Ascending aorta (tissue), 2 donors: ENCODE measurements at places on chromosomes 4 and X.

DNA sequence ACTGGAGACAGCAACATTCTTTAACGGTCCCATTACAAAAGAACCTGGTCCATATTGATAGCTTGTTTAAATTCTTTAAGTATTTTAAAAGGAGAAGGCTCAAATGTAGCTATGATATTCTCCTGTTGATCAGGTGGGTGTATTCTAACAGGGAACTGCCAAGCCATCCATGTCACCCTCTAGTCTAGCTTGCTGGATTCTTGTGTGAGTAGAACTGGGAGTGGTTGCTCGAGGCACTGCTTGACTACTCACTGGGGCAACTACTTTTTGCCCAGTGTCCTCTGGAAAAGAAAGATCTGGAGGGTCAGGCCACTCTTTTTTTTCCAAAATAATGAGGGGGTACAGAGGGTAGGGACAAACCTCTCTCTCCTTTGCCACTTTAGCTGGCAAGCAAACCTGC, 155.1 kb downstream of the ZNF518B start:
- H3K4me3 ChIP-seq, result no peak overlapping the region
- H3K36me3 ChIP-seq, result no peaks in the 10 kb centered on the region
- H3K4me1 ChIP-seq, result no peaks in the 10 kb centered on the region

- H3K27me3 ChIP-seq, result no peaks in the 10 kb centered on the region
- H3K4me3 ChIP-seq, result no peak overlapping the region
- H3K36me3 ChIP-seq, result no peaks in the 10 kb centered on the region
- H3K4me1 ChIP-seq, result no peaks in the 10 kb centered on the region
Observed at GRCh38 chr4:95728145-95728544, 111.7 kb upstream of the PDHA2 start.

DNA sequence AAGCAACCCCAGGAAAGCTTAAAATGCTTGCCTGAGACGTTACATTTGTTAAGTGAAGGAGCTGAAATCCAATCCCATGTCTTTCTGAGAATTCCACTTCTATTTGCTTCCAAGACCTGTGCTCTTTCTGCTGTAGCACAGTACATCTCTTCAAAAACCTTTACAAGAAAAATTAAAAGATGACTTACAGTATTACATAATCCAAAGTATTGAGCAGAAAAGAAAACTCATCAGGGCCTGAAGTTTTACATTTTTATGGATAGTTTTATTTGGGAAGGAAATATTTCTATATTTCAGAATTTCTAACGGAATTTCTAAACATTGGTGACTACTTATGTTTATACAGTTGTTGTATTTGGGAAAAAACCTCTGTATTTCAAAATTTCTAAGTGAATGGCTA, 276.3 kb downstream of the TENM3 start:
- H3K27ac ChIP-seq, result no peak overlapping the region
- no peaks in the 10 kb centered on the region for H3K4me1 ChIP-seq
- no peak for DNase-seq
- H3K4me3 ChIP-seq, result no peak overlapping the region
- H3K27me3 ChIP-seq, result no peaks in the 10 kb centered on the region

DNA sequence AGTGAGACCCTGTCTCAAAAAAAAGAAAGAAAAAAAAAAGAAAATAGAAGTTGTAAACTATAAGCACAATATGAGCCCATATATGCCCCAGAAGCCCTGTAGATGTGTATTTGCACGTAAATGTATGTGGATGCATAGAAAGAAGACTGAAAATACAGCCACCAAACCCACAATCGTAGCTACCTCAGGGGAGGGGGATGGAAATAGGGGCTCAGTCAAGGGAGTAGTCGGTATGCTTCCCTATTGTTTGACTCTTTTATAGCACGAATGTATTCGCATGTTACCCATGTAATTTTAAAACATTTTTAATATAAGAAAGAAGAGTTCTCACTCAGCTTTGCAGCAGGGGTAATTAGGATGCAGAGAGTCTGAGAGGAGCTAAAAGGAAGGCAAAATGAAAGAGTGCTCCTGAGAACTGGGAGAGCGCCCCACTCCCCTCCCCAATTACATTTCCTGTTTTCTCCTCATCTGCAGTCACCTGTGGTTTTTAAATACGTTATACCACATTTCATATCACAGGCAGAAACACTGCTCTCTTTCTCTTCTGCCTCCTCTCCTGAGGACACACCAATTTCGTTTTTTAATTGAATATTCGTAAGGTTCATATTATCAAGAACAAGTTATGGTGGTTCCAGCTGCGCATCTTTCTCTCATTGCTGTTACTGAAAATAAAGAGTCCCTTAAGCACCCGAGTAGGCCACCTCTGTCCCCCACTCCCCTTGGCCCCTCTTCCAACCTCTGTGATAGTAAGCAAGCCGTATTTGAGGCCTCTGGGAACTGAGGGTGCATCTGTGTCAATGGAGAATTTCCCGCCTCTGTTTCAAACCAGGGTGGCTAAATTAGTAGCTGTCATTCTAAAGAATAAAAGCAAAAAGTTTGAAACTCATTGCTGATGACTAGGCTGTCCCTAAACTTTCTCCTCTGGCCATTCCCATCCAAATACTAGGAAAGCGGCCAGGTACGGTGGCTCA, 10.7 kb downstream of the SEPTIN6 start:
- H3K27ac ChIP-seq, result no peak overlapping the region
- no peak for DNase-seq
- H3K36me3 ChIP-seq, result no peaks in the 10 kb centered on the region
- H3K4me3 ChIP-seq, result no peak overlapping the region
- no peaks in the 10 kb centered on the region for H3K4me1 ChIP-seq

- no peak overlapping the region for H3K4me3 ChIP-seq
- H3K27me3 ChIP-seq, result no peaks in the 10 kb centered on the region
- no peak overlapping the region for H3K27ac ChIP-seq
- H3K4me1 ChIP-seq, result no peaks in the 10 kb centered on the region
- no peaks in the 10 kb centered on the region for H3K36me3 ChIP-seq
Observed at GRCh38 chr4:153018684-153019083, 82.6 kb downstream of the FHDC1 start.

DNA sequence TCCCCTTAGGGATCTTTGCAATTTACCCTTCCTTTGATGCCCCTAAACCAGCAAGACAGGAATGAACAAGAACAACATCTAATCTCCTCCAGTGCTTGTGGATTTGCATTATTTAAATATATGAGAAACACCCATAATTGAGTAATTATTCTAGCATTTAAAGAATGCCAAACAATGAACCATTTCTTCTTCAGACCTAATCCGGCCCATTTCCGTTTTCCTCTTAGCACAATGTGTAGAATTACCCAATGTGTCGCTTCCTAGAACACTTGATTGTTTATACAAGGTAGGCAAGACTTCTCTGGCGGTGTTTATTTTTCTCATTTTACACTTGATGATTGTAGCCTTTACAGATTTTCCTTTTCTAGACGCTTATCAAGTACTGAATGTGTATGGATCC, 43.5 kb downstream of the CLDN34 start:
- H3K36me3 ChIP-seq, result no peaks in the 10 kb centered on the region
- H3K4me3 ChIP-seq, result no peak overlapping the region
- DNase-seq, result no peak
- no peaks in the 10 kb centered on the region for H3K27me3 ChIP-seq

DNA sequence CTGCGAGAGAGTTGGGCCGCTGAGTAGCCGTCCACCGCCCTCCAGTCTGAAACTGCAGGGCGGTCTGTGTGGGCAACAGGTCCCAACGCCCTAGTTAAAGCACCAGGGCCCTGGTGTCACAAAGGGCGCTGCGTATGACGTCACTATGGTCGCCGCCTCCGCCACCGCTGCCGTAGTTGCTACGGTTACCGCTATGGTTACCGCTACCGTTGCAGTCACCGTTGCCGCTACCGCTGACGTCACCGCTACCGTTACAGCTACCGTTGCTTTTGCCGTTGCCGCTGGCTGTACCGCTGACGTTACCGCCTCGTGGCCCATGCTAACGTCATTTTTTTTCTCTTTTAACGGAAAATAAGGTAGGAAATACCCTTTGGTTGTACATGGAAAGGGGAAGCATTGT, at the start of gene PPP1R2C:
Gene PPP1R2C (minus strand): TSS at position 68 of the 400 bp plus-strand sequence. CDS start 84 bp downstream, outside the sequence.
- DNase-seq, result no peak
- no peaks in the 10 kb centered on the region for H3K27me3 ChIP-seq
- H3K36me3 ChIP-seq, result no peaks in the 10 kb centered on the region
- H3K27ac ChIP-seq, result no peak within 1 kb of the TSS
